T-cell (primary cell): ENCODE measurements at places on chromosomes 3 and 15.
A peak's percentile ranks its signal among the peaks of the same experiment; 100 is the strongest.

- no peak overlapping the region for H3K4me3 ChIP-seq
- no peaks in the 10 kb centered on the region for H3K27me3 ChIP-seq
- no peaks in the 10 kb centered on the region for H3K4me1 ChIP-seq
- no peak for DNase-seq
- no peak overlapping the region for H3K27ac ChIP-seq
Measured at GRCh38 chr3:48208076-48208475, 15.2 kb upstream of the CAMP start.

DNA sequence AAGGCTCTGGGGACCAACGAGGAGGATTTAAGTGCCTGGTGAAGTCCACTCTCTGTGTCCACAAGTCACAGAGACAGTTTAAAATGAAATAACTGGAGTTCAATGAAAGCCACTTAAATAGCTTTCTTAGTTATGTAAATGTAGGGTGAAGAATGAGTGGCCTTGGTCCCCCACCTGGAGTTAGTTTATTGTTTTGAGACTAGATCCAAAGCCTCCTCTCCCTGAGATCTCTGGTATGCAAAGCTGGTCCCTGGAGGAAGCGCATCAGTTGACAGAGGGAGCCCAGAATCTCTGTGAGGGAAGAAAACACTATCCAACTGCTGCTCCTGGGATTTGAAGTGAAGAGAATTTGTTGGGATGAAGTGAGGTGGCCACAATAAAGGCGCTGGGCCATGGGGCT, 40.5 kb downstream of the EXOG start:
- H3K36me3 ChIP-seq = peaks cover 2% of the 10 kb centered on the region
- no peak for DNase-seq
- H3K27ac ChIP-seq = no peak overlapping the region
- H3K27me3 ChIP-seq = no peaks in the 10 kb centered on the region
- H3K4me3 ChIP-seq = no peak overlapping the region
- no peaks in the 10 kb centered on the region for H3K4me1 ChIP-seq

DNA sequence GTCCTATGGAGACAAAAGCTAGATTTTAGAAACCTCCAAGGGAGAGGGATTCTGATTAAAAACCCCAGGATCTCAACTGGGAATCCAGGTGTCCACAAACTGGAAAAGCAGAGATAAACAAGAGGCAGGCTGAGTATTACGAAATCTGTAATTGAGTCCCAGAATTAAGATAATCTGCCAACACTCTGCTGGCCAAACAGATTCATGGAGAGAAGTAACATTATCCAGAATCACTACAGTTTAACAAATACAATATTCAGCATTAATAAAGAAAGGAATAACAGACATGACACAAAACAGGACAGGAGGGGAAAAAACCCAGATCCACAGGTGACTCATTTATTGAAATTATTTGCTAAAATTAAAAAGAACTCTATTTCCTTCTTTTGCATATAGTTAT, 227.2 kb upstream of the NANOGP8 start:
- H3K36me3 ChIP-seq = no peaks in the 10 kb centered on the region
- no peaks in the 10 kb centered on the region for H3K4me1 ChIP-seq

- H3K27ac ChIP-seq = no peak overlapping the region
- no peak for DNase-seq
- H3K4me1 ChIP-seq = peaks cover 12% of the 10 kb centered on the region
- no peak overlapping the region for H3K4me3 ChIP-seq
- H3K36me3 ChIP-seq = no peaks in the 10 kb centered on the region
Measured at GRCh38 chr3:8575364-8576104, 69.1 kb downstream of the SSUH2 start.

GRCh38 chr3:184539801-184540435, 21.7 kb upstream of the EPHB3 start:
- H3K4me1 ChIP-seq = no peaks in the 10 kb centered on the region
- H3K4me3 ChIP-seq = no peak overlapping the region
- H3K27me3 ChIP-seq = peaks cover 44% of the 10 kb centered on the region
- no peaks in the 10 kb centered on the region for H3K36me3 ChIP-seq

DNA sequence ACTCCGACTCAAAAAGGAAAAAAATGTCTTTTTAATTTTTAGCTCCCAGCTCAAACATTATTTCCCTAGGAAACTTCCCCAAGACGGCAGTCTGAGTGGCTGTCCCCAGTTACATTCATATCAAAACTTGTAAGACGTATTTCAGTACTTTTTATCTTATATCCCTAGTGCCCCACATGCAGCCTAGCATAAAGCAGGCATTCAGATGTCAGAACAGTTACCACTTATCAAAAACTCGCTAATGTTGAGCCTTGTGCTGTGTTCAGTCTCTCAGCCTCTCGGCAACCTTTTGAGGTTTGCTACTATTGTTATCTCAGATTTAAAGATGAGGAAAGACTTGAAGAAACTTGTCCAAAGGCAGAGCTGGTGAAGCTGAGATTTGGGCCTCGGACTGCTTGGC, 6.6 kb upstream of the SELENOS start:
- H3K4me3 ChIP-seq = no peak overlapping the region
- DNase-seq = no peak
- peaks cover 78% of the 10 kb centered on the region for H3K36me3 ChIP-seq
- no peak overlapping the region for H3K27ac ChIP-seq
- H3K4me1 ChIP-seq = no peaks in the 10 kb centered on the region

DNA sequence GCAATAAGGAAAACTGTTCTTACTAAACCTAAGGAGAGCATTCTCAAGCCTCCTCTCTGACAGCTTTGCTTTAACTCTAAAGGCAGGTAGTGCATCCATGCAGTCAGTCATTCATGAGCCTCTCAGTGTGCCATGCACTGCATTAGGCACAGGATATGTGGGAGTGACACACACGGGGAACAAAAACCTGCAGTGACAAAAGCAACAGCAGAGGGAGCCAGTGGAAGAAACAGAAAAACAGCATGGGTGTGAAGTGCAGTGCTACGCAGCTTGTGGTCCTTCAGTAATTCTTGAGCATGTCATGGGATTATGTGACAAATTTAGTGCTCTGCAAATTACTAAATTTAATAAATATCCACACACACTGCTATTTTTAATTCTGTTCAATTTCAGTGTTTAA, 230.7 kb downstream of the BBX start:
- H3K36me3 ChIP-seq = peaks cover 24% of the 10 kb centered on the region
- H3K27me3 ChIP-seq = no peaks in the 10 kb centered on the region
- DNase-seq = no peak

DNA sequence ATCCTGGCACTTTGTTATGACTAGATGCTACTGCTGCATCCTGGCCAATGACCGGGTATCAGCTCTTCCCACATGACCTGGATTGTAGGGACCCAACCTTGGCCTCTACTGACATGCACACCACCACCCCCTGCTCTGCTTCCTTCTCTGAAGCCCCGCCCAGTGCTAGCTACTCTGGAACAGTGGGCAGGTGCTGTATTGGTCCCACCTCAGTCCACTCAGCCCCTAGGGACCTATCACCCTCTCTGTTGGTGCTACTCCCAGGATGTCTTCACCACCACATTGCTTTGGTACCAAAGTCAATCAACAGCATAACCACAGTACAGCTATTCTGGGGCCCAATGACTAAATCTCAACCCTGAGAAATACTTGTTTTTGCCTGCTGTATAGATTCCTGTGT, 170.2 kb upstream of the PRICKLE2 start:
- H3K4me3 ChIP-seq = no peak overlapping the region
- DNase-seq = no peak
- no peaks in the 10 kb centered on the region for H3K36me3 ChIP-seq
- H3K27me3 ChIP-seq = no peaks in the 10 kb centered on the region
- no peak overlapping the region for H3K27ac ChIP-seq

DNA sequence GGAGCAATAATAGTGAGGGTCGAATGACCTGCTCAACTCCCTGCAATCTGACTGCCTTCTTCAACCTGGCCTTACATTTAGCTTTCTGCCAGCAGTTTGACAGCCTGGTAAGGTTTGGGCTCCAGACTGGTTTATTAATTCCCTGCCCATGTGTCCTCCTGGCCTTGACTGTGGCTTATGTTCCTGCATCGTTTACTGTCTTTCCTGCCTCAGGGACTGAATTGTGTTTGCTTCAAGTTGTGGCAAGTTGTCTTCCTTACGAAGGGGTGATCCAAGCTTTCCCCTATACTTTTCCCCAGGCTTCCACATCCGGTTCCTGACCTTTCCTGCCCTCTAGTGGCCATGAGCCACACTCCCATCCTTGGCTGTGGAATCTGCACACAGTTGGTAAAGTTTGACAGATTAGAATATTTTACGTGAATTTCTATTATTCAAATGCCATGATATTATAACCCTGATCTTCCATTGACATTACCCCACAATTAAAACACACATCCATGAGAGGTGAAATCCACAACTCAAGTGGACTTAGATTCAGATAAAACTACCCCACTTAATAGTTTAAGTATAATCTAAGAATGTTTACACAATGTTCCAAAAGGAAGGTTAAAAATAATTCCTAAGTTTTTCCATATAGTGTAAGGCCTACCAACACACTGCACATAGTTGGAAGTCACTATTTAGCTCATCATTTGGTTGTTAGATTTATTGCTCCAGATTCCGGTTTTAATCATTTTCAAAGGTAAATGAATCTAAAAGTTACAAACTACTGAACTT, 95.7 kb downstream of the NEDD4 start:
- no peak overlapping the region for H3K27ac ChIP-seq
- H3K27me3 ChIP-seq = no peaks in the 10 kb centered on the region
- H3K4me1 ChIP-seq = peaks cover 5% of the 10 kb centered on the region
- no peak overlapping the region for H3K4me3 ChIP-seq
- no peak for DNase-seq

DNA sequence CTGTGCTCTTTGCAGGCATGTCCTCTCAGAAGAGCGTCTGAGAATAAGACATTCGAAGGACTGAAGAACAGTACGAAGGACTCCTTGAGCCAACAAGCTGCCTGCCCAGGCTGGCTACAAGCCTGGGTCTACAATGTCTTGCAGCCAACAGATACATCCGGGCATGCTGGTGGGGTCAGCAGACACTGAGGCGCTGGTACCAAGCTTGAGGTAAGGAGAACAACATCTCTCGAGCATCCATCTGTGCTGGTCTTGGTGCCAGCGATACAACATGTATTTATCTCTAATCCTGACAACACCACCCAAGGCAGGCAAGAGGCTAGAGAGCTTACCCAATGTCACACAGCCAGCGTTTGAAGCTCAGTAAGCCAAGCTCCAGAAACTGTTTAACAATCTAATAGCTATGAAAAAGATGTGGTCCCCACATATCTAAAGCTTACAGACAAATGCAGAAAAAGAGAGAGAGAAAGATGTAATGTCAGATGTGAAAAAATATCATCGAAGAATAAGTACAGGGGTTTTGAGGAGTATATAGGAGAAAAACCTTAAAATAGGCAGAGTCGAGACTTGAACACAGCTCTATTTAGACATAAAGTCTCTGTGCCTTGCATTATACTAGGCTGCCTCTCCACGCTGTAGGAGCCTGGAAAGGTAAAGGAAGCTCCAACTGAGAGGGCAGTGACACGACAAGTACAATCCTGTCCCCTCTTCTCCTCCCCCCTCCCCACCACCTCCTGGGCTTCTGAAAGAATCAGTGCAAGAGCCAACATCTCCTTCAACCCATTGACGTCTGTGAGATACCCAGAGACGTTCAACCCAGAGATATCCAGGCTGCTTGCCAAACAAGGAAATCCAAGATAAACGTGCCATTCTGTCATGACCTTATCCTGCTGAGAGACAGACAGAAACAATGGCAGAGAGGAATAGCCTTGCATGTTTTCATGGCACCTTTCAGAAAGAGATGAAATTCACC, 39.4 kb downstream of the WWTR1 start:
- no peak for DNase-seq
- H3K27me3 ChIP-seq = no peaks in the 10 kb centered on the region
- no peak overlapping the region for H3K4me3 ChIP-seq
- no peaks in the 10 kb centered on the region for H3K36me3 ChIP-seq

- H3K27ac ChIP-seq = peak overlapping the region; percentile 37
- peaks cover 2% of the 10 kb centered on the region for H3K4me1 ChIP-seq
- DNase-seq = no peak
- H3K27me3 ChIP-seq = no peaks in the 10 kb centered on the region
Measured at GRCh38 chr3:15556512-15556911, 35.0 kb upstream of the COLQ start.

GRCh38 chr3:70273492-70273891, 38.9 kb downstream of the MDFIC2 start:
- no peaks in the 10 kb centered on the region for H3K27me3 ChIP-seq
- H3K36me3 ChIP-seq = no peaks in the 10 kb centered on the region
- H3K4me1 ChIP-seq = no peaks in the 10 kb centered on the region
- no peak for DNase-seq
- no peak overlapping the region for H3K27ac ChIP-seq

- H3K27me3 ChIP-seq = no peaks in the 10 kb centered on the region
- H3K4me3 ChIP-seq = no peak overlapping the region
- no peaks in the 10 kb centered on the region for H3K36me3 ChIP-seq
- no peak overlapping the region for H3K27ac ChIP-seq
- no peak for DNase-seq
- H3K4me1 ChIP-seq = peaks cover 17% of the 10 kb centered on the region
Measured at GRCh38 chr3:183581496-183582155, 26.1 kb upstream of the KLHL6 start.

GRCh38 chr15:71121442-71121841, 6.2 kb downstream of the THSD4 start:
- no peak overlapping the region for H3K27ac ChIP-seq
- H3K4me3 ChIP-seq = no peak overlapping the region
- no peaks in the 10 kb centered on the region for H3K36me3 ChIP-seq
- no peaks in the 10 kb centered on the region for H3K4me1 ChIP-seq
- H3K27me3 ChIP-seq = peaks cover 5% of the 10 kb centered on the region

DNA sequence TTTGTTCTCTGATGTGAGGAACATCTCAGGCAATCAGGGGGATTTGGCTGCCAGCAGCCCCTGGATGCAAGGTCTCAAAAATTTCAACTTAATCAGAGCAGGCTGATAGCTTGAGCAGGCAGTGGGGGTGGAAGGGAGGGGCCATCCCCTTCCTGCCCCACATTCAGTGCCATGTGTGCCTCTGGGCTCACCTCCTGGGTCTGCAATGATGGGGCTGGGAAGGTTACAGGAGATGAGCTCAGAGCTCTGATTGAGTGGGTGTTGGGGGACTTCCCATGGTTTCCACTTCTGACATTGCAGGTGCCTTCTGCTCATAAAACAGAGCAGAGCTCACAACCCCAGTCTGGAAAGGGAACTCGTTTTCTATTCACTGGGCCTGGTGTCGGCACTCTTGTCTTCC, 37.0 kb downstream of the PARP16 start:
- H3K4me1 ChIP-seq = no peaks in the 10 kb centered on the region
- H3K27me3 ChIP-seq = no peaks in the 10 kb centered on the region
- no peak overlapping the region for H3K27ac ChIP-seq
- DNase-seq = no peak
- H3K36me3 ChIP-seq = no peaks in the 10 kb centered on the region
